Fibroblast of the aortic adventitia (primary cell): ENCODE measurements at places on chromosomes 16 and 17. TPM values are rescaled to one million over a fixed set of nuclear protein-coding genes. Genes with fewer than 3 reads are reported as not detected.
A peak's percentile ranks its signal among the peaks of the same experiment; 100 is the strongest.

- no peak for DNase-seq
Observed at GRCh38 chr17:64073771-64074703, 53.6 kb upstream of the ICAM2 start.

GRCh38 chr17:82799591-82799990 lies 40.2 kb downstream of the ZNF750 start:
- DNase-seq, result no peak

GRCh38 chr17:49748791-49749190 lies 15.1 kb downstream of the FAM117A start:
- DNase-seq, result no peak

DNA sequence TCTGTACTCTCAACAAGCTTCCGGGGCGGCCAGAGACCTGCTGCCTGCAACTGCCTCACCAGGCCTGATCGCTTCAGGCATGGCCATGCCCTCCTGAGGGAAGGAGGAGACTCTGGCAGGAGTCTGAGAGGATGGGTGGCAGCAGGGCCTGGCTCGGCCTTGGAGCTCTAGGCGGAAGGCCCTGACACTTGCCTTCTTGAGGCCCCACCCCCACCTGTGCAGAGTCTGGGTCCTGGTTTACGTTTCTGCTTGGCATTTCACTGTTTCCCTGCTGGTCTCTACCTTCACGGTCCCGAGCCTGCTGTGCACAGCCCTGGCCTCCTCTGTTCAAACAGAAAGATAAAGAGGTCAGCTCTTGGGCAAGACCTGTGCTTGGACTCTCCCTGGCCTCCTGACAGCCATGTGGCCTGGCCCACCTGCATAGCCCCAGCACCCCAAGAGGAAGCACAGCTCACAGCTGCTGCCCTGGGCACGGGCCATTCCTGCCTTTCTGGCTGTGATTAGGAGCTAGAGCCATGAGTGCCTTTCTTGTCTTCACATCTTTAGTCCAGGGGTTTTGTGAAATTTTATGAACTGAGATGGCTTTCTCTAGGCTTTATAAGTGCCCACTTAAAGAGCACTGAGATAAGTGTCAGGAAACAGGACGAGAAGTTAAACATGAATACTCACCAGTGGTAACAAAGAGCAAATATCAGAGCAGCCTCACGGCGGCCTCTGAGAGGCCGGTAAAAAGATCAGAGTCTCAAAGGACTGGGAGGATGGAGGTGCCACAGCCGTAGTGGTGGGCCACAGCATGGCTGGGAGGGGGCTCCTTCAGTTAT lies 25.6 kb upstream of the MTSS2 start:
- DNase-seq, result no peak

- DNase-seq, result peak; percentile 83
Observed at GRCh38 chr16:66275775-66276428, 90.6 kb upstream of the CDH5 start.

Gene GDPD1
- total RNA-seq, result 0.49 and 0.90 TPM in 2 replicates

- no peak for DNase-seq
Observed at GRCh38 chr17:50848039-50848438, 12.7 kb downstream of the WFIKKN2 start.

Gene CRLF3
- total RNA-seq, result 12.5 and 14.1 TPM in 2 replicates

DNA sequence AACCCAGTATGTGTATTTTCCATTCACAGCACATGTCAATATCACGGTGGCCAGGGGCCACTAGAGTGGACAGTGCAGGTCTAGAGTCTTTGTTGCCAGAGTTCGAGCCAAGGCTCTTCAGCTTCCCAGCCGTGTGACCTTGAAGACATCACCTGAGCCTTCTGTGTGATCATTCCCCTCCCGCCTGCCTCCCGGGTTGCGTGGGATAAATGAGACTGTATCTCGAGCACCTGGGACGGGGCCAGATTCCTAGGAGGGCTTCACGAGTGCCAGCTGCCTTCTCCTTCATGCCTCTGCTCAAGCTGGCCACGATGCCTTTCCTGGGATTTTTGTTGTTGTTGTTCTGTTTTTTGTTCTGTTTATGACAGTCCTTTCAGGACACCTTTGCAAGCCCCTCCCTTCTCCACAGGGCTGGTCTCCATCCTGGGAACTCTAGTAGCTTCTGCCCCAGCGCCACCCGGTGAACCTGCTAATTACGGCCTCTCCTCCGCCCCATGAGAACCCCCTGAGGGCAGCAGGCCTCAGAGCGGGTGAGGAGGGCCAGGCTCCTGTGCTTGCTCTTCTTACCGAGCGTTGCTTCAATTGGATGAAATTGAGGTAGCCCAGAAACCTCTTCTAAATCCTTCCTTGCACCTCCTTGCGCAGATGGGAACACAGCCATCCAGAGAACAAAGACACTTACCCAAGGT lies 3.9 kb downstream of the SPNS2 start:
- DNase-seq, result no peak

GRCh38 chr16:87094556-87094865 lies 222.7 kb downstream of the C16orf95 start:
- no peak for DNase-seq

- peak; percentile 99 for DNase-seq
Observed at GRCh38 chr17:77391668-77392375, 251.1 kb downstream of the SEC14L1 start.

DNA sequence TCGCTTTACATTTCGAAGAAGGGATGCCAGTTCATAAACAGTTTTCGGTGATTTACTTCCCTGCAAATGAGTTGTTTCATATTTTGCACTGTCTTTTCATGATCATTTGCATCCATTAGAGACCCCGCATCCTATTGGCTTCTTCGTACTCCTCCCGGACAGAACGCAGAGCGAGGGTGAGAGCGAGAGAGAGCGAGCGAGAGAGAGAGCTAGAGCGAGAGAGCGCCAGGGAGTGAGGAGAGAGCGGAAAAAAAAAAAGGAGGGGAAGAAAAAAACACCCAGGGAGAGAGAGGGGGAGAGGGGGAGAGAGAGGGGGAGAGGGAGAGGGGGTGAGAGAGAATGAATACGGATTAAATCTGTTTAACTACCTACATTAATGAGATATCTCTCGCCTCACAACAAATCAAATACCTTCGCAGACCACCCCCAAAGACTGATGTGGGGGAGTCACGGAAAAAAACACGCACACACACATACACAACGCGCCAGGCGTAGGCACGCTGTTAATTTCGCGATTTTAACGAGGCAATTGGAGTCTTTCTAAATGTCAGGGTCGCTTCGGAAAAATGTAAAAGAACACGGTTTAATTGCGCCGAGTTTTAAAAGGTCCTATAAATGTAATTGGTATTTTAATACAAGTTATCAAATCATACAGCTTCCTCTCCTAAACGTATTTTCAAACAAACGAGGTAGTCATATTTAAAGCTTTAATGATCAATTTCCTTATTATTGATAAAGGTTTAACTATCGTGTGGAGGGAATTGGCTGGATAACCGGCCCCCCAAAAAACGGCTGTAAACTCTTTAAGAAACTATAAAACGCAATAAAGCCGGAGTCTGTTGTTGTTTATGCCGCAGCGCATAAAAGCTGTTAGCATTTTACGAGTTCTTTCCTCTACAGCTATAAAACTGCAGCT lies at the start of gene HOXB8:
TSS of gene HOXB8 (minus strand) at position 246 of the 916 bp plus-strand sequence. CDS start 588 bp downstream, outside the sequence.
- DNase-seq, result no peak

DNA sequence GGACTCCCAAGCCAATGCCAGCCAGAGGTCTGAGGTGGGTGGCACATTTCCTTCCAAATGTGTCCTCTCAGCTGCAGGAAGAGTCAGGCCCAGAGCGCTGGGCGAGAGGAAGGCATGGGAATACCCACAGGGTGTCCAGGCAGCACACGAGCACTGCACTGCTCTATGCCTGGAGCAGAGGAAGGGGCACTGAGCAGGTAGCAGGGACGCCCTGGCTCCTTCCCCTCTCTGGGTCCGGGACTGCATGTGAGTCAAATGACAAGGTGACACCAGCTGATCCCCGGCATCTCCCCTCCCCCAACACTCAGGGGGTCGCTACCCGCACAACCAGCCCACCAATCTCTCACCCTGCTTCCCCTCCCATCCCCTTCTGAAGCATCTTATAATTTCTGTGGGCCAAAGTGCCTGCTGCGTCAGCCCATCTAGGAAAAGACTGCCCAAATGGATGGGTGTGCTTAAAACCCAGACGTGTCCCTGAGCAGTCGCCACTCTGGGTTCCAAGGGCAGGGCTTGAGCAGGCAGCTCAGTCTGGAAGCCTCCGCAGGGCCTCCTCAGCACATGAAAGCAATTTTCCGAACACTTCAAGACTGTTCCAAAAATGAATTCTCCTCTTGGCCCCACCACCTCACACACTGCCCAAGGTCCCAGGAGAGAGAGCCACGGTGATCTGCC lies 12.0 kb upstream of the BCAR1 start:
- peak; percentile 22 for DNase-seq

DNA sequence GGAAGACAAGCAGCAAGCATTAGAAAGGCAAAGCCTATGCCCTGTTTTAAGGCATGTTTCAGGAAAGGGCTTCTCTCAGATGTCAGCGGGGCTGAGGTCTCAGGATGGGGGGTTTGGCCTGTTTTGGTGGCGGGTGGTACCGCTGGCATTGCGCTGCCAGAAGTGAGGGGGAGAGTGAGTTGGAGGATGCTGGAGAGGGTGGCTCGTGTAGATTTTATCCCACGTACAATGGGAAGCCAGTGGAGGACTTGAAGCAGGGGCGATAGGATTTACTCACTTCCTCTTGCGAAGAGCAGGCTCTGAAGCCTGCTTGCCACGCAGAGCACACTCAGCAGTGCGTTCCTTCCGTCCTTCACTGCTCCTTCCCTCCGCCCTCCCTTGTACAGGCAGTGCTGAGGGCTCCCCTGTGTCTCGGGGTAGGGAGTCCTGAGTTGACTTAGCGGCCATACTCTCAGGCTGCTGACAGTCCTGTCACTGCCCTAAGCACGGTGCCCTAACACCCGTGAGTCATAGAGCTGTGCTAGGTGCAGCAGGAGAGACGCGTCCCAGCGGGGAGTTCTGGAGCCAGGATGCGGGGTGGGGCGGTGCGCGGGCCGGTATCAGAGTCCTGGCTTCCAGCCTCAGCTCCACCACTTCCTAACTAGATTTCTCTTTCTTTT lies 113.1 kb downstream of the SNX29 start:
- peak; percentile 69 for DNase-seq

GRCh38 chr16:57912529-57913260 lies 58.2 kb downstream of the CNGB1 start:
- no peak for DNase-seq
